ENCODE measurements at places on chromosomes 3 and 15.

DNA sequence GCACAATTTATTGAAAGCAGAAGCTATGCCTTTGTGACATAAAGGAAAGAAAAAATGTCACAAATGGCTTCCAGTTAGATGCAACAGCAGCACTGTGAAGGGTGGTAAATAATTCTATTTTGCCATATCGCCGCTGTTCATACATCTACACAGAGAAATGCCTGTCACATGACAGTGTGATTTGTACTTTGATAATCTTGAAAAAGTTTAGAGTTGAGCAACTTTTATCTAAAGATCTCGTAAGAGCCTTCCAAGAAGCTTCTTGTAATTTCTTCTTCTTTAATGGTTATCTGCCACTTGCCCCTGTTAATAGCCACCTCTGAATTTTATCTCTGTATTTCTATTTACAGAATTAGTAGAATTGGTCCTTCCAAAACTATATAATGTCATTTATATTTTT, 192.3 kb downstream of the ATP8B4 start:
- no peak for DNase-seq

DNA sequence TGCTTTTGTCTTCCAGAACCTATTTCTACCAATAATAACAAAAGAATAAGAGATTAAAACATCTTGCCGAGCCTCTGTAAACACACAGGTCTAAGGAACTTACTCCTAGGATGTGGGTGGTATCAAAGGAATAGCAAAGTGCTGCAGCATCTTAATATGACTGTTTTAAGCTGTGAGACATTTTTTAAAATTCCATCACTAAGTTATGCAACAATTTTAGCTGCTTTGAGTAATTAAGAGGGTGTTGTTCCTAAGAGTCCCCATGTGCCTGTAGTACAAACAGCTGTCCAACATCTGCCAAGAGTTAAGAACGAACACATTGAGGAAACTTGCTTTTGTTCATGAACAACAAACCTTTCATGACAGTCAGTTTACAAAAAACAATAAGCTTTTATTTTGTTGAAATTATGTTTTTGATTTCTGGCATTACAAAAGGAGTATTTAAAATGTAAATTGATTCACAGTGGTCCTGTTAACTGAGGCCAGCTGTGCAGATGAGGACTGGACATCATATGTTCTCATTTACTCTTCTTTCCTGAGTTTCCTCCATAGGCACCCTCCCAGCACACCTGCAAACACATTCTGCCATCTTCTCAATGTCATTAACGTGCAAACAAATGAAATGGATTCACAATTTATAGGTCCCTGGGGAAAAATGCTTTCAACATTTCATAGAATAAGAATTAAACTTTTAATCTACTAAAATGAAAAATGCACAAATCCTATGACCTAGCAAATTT, 337.3 kb upstream of the ARHGEF26 start:
- no peak for DNase-seq

- no peak for DNase-seq
These were observed 49.9 kb downstream of the P3H2 start for GRCh38 chr3:190070622-190071347.

- DNase-seq: no peak
These were observed 320.8 kb upstream of the CTNNB1 start for GRCh38 chr3:40878464-40878905.

Data from memory B cell (primary cell).